ENCODE measurements at places on chromosomes 4 and X. TPM values are rescaled to one million over a fixed set of nuclear protein-coding genes. Genes with fewer than 3 reads are reported as not detected.
A peak's percentile ranks its signal among the peaks of the same experiment; 100 is the strongest.

GRCh38 chr4:82797405-82798111, 1.0 kb downstream of the SCD5 start:
- DNase-seq = peak; percentile 52

DNA sequence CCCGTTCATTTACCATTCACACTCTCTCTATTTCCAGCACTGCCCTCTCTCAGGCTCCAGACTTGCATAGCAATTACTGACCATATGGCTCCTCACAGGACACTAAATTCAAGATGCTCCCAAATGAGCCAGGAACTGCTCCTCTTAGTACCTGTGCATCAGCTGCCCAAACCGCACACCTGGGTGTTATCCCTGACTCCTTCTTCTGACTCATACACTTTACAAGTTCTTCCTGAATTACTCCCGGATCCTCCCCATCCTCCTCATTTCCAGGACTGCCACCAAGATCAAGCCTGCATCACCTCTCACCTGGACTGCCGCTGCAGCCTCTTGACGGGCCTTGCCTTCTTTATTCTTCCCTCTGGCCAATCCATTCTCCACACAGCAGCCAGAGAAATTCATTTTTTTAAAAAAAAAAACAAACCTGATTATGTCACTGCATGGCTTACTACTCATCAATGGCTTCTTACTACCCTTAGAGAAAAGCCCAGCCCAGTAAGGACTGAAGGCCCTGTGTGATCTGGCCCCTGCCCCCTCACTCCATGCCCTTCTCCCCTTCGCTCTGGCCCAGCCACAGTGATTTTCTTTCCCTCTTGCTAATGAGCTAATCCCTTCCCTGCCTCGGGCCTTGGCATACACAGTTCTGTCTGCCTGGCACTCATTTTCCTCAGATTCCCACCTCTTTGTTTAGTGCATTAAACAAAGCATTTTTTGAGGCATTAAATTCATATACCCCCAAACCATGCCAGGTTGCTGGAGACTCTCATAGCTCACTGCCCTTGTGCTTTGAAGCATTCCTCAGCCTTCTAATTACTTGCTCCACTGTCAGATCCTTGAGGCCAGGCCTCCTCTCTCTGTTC, 92.0 kb downstream of the PDGFRA start:
- DNase-seq = no peak

GRCh38 chrX:13750204-13750603, 15.7 kb downstream of the OFD1 start:
- DNase-seq = peak; percentile 18

Gene TECRL
- not detected for total RNA-seq

Gene SOX3
- not detected for total RNA-seq

Data from thyroid gland (tissue), 4 donors.